ENCODE measurements at places on chromosomes 16 and 17.

- DNase-seq: no peak
Measured at GRCh38 chr17:1916963-1917715, 87.3 kb downstream of the RPA1 start.

DNA sequence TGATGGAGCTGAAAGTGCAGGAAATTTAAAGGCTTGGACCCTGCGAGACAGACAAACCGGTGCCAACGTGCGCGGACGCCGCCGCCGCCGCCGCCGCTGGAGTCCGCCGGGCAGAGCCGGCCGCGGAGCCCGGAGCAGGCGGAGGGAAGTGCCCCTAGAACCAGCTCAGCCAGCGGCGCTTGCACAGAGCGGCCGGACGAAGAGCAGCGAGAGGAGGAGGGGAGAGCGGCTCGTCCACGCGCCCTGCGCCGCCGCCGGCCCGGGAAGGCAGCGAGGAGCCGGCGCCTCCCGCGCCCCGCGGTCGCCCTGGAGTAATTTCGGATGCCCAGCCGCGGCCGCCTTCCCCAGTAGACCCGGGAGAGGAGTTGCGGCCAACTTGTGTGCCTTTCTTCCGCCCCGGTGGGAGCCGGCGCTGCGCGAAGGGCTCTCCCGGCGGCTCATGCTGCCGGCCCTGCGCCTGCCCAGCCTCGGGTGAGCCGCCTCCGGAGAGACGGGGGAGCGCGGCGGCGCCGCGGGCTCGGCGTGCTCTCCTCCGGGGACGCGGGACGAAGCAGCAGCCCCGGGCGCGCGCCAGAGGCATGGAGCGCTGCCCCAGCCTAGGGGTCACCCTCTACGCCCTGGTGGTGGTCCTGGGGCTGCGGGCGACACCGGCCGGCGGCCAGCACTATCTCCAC, at the start of gene NOG:
Gene NOG, plus strand, starts transcription at position 54 of the 674 bp plus-strand sequence. Its CDS starts 525 bp downstream, at position 579.
- peak; percentile 26 for DNase-seq

DNA sequence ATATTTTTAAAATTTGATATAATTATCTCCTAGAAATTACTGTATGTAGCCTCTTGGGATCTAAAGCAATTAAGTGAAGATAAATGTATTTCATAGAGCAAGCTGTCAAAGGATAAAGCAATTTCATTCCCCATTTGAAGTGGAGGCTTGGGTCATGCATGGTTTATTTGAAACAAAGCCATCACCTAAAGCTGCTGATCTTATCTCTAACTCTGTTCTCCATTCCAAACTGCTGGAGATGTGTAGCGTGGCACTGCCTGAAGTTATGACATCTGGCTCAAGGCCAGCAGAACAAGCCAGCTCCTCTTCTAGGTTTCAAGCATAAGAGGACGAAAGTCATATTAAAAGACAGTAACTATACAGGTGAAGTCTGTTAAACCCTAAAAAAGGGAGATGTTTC, 83.9 kb downstream of the HIC1 start:
- DNase-seq: no peak

- no peak for DNase-seq
Measured at GRCh38 chr16:54034684-54035083, 251.9 kb downstream of the IRX3 start.

DNA sequence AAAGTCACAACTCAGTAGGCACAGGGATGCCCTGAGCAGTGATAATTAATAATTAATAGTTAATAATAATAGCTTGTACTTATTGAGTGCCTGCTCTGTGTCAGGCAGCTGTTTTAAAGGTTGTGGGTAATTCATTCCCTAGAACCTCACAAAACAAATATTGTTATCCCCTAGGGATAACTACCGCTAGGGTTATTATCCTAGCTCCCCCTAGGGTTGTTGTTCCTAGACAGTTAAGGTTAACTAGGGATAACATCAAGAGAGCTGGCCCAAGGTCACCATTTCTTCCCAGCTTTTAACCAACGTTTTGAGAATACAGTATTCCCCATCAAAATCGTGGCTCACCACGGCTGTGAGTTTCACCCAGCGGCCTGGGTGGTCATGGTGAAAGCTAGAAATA, 180.1 kb downstream of the PRKCB start:
- no peak for DNase-seq

GRCh38 chr17:46962374-46962790, 16.7 kb downstream of the RPRML start:
- peak; percentile 9 for DNase-seq

GRCh38 chr17:78794864-78795640, 13.0 kb upstream of the CYTH1 start:
- DNase-seq: no peak

DNA sequence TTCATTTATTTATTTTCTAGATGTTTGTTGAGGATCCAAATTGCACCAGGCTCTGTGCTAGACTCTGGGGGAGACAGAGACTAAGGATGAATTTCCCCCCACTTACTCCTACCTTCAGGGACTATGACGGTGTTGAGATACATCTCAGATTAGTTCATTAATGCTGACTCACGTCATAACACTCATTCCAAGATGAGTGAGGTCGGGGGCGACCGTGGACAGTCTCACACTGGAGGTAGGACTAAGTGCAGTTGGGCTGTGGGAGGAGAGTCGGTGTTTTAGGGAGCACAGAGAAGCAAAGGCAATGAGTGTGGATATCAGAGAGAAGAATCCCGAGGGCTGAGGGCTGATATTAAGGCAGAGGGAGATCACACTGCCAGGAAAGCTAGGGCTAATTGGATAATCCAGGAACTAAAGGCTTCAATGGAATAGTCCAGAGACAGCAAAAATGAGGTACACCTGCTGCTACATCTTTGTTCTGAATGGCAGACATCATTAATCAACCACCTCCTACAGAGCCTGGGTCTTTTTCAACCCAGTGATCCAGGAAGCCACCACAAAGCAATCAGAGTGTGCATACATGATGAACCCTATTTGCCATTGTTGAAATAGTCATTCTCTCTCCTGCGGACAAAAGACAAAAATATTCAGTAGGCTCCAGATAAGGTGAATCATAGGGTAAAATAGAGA, 38.6 kb upstream of the CACNG4 start:
- DNase-seq: no peak

DNA sequence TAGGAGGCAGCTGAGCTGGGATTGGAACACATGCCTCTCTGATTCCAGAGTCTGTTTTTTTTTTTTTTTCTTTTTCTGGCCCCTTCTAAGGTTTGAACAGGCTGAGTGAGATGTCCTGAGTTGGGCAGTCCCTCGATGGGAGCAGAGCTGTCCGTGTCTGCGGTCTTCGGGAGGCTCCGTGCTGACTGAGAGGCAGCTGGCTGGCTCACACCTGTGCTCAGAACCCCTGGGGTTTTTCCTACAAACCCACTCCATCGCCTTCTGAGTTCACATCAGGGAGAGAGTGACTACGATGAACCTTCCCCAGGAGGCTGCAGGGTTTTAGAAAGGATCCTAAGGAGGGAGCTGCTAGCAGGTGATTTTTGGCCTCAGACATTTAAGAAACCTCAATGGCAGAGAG, 92.5 kb downstream of the IRF8 start:
- no peak for DNase-seq

DNA sequence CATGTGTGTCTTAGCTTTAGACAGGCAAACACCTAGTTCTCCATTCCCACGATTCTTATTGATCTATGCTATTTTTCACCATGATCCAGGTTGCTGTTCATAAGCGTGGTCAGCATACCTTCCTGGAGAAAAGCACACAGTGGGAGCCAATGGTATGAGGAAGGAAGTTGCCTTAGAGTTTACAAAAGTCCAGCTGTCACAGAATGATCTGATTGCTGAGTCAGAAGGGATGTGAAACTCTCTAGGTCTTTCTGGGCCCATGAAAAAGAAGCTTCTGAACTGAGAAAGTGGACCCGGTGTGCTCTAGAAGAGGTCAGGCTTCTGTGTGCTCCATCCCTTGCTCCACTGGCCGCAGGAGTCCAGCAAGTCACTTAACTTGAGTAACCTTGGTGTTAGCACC, 71.0 kb upstream of the CCL1 start:
- DNase-seq: no peak

DNA sequence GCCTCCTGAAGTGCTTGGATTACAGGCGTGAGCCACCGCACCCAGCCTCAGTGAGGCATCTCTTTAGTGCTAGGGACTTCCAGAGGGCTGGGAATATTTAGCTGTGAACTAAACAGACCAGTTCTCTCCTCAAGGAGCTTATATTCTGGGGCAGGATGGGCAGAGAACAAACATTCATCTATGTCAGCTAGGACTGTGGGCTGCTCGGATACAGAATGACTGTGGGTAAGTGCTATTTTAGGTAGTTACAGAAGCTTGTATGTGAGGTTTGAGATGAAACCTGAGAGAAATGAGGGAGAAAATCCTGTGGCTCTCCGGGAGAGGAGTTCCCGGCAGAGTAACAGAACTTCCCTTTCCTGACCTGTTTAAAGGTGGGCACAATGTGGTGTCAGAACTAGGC, 6.2 kb upstream of the INPP5K start:
- no peak for DNase-seq

GRCh38 chr17:66782851-66783250, 52.1 kb upstream of the CACNG5 start:
- DNase-seq: no peak

- DNase-seq: no peak
Measured at GRCh38 chr16:54340531-54340930, 53.9 kb upstream of the IRX3 start.

GRCh38 chr17:35359398-35359797, 14.0 kb downstream of the SLFN11 start:
- DNase-seq: no peak

DNA sequence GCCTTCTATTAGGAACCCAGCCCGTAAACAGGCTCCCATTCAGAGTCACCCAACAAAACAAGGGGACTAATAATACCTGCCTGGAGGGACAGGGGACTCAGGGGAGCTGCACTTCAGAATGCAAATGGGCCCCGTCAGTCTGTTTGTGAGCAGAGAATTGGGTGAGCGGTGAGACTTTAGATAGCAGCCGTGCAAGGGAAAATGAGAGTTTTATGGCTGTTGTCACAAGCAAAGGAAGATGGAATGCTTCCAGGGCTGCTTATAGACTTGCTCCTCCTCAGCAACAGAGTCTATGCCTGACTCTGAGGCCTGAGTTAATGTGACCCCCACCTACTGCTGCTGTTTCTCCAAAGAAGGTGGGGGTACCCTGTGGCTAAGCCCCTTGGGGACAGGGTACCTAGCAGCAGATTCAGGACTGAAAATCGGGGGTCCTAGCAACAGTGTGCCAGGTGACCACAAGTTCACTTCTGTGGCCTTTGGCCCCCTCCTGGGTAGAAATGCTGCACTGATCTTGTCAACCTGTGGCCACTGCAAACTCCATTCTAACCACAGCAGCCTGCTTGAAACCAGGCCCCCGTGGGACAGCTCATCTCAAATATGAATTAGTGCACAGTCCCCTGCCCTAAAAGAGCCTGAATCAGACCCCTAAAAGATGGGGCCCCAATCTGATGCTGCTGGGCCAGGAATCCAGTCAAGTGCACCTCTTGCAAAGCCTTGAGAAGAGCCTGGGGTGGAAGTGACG, 126.4 kb downstream of the C16orf78 start:
- DNase-seq: no peak

GRCh38 chr16:21116148-21116693, 34.4 kb downstream of the DNAH3 start:
- no peak for DNase-seq

DNA sequence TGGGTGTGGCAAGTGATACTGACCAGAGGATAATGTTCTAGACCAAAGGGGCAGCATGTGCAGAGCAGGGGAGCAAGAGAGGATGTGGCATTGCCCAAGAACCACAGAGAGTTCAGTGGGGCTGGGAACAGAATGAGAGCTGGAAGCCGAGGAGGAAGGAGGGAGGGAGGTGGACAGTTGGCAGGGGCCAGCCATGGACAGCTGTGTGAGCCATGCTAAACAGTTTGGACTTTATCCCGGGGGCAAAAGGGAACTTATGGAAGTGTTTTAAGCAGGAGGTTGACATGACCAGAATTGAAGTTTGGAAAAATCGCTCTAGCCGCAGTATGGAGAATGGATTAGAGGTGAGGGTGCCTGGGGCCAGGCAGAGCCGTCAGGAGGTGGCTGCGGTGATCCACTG, 29.4 kb upstream of the TMEM132E start:
- no peak for DNase-seq

GRCh38 chr16:87724490-87725291, 41.1 kb downstream of the KLHDC4 start:
- no peak for DNase-seq

DNA sequence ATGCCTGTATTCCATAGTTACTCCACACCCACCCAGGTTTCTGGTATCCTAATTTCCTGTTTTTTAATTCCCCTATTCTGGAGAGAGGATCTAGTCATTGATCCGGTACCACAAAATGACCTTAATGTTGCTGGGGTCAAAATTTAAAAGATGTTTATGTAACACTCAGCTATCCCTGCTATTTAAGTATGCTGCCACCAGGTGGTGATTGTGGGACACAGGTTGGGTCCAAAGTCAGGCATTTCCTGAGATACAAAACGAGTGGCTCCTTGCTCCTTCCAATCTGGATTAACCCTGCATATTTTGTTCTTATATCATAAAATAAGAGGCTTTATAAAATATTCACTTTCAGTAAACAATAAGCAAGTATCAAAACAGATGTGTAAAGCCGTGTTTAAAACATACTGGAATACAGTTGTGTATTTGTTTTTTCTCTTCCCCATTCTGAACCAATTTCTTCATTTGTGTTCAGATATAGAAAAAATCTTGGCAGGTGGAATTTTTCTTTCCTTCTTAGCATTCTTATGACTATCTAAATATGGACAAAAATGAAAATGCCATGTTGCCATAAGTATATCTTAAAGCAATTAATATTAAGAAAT, 16.3 kb downstream of the HS3ST4 start:
- no peak for DNase-seq

DNA sequence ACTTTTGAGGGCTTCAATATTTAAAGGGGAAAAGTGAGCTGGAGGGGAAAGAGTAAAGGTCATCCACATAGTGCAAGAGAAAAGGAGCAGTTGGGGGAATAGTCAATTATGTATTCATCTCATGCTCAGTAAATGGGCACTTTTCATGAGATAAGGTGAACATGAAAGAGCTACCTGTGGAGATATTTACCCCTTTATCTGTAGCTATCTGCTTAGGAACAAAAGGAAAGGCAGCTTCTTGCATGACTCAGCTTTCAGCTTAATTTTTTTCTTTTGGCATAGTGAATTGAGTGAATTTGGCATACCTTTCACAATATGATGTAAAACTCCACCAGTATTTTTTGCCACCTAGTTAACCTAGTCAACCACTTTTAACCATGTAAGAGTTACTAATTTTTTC, 26.4 kb downstream of the CPD start:
- DNase-seq: no peak

GRCh38 chr17:12693640-12694039, 27.9 kb downstream of the MYOCD start:
- peak; percentile 9 for DNase-seq

- no peak for DNase-seq
Measured at GRCh38 chr17:63641692-63642448, 19.7 kb downstream of the MAP3K3 start.
